ENCODE measurements at places on chromosomes 7 and 10.

GRCh38 chr10:89266721-89267453 is 15.3 kb upstream of the LIPA start:
- DNase-seq = no peak

GRCh38 chr7:22445140-22445743 is 54.7 kb downstream of the STEAP1B start:
- no peak for DNase-seq

DNA sequence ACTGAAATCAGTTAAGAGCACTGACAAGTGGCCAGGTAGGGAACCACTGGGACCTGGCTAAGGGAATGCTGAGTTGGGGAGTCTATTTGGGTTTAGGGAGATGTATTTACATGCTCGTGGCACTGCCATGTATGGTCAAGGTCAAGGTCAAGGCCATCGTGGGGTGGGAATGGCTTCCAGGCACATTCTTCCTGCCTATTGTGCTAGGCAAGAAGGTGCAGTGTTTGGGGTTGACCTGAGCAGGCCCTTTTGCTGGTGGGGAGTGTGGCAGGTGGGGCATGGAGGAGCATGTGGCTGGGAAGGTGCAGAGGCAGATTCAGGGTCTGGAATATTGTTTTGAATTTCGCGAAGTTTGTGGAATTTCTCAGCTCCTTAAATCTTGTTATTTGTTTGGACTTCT is 17.8 kb downstream of the FAM241B start:
- no peak for DNase-seq

GRCh38 chr10:98262571-98262970 is 5.4 kb downstream of the LOXL4 start:
- no peak for DNase-seq

GRCh38 chr10:123967626-123968243 is 76.1 kb upstream of the CPXM2 start:
- DNase-seq = peak; percentile 15

DNA sequence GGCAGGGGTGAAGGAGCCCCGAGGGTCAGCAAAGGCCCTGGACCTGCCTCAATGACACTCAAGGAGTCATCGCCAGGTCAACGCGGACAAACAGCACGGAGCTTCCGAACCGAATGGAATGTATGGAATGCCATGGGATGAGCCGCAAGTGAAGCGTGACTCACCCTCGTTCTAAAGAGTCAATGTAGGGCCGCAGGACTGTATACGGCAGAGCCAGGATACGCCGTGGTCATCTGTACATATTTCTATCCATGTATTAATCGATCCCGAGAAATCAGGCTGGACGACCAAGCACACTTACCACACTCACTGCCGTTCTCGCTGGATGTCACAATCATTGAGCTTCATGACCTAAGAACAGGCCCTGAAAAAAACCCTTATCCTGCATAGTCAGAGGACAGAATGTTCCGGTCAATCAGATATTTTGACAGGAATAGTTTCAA is 4.3 kb downstream of the SNX8 start:
- DNase-seq = peak; percentile 83

DNA sequence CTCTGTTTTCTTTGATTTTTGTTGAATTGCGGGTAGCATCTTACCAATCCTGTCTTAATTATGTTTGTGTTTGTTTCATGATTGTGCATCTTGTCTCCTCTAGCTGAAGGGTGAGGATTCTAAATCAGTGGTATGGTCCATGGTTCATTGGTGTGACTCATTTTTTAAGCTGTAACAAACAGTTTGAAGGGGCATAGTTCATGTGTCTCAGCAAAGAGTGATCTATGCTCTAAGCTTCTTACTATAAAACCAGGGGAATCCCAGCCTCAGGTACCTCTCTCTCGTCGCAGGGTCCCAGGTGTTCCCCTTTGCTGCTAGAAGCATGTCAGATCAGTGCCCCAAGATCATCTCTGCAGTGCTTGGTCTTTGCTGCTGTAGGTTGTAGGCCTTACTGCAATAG is 100.1 kb downstream of the OTUD1 start:
- DNase-seq = no peak

DNA sequence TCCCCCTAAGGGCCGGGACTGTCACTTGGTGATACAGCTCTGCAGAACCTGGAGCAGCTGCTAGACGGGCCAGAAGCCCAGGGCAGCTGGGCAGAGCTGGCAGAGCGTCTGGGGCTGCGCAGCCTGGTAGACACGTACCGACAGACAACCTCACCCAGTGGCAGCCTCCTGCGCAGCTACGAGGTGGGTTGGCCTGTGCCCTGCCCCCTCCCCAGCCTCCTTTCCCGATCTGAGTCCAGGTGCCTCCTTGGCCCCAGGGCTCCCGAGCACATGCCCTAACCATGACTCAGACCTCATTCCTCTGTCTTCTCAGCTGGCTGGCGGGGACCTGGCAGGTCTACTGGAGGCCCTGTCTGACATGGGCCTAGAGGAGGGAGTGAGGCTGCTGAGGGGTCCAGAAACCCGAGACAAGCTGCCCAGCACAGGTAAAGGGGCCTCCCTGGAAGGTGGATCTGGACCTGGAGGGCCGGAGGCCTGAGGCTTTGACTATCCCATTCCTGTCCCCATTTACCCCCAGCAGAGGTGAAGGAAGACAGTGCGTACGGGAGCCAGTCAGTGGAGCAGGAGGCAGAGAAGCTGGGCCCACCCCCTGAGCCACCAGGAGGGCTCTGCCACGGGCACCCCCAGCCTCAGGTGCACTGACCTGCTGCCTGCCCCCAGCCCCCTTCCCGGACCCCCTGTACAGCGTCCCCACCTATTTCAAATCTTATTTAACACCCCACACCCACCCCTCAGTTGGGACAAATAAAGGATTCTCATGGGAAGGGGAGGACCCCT is 6.4 kb downstream of the NFKB2 start:
- peak; percentile 53 for DNase-seq

DNA sequence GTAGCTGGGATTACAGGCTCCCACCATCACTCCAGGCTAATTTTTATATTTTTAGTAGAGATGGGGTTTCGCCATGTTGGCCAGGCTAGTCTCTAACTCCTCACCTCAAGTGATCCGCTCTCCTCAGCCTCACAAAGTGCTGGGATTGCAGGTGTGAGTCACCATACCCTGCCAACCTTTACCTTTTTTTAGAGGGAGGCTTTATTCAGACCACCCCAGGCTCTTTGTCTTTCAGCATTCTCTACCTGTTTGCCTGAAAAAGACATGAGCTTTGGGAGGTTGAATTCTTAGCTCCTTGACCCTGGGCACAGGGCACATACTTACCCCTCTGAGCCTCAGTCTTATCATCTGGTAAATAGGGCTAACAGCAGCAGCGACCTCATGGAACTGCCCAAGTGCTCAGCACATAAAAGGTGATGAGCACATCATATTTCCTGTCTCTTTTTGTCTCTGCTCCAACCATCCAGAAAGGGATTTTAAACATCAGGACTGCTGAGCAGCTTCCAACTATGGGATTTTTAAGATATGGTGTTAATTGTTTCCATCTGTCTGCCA is 17.0 kb downstream of the FRMPD2 start:
- no peak for DNase-seq

DNA sequence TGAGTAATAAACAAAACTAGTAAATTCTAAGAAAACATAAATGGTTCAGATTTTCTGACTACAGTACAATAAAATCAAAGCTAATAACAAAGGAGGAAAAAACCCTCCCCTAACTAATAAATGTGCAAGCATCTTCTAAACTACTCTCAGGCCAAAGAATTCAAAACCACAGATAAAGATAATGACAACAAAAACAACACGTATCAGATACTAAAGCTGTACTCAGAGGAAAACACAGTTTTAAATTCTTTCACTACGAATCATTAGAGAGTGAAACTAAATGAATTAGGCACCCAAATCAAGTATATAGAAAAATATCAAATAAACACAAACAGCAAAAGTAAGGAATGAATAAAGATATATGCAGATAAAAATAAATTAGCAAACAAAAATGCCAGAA is 200.9 kb downstream of the TEX36 start:
- no peak for DNase-seq

GRCh38 chr10:118342638-118343020 is 505 bp upstream of the FAM204A start:
- DNase-seq = no peak

DNA sequence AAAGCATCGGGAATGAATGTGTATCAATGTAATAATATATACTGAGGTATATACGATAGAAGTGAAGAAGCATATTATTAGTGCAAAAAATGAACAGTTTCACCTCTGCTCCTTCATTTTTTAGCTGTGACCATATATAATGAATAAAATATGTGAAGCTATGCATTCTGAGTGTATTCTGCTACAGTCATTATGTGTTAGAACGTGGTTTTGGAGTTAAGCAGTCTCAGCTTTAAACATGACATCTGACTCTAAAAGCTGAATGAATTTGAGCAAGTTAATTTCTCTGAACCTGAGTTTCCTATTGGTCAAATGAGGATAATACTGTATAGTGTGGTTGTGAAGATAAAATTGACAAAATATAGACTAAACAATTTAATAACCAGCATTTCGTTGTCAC is 358.1 kb downstream of the SUGCT start:
- no peak for DNase-seq

GRCh38 chr10:1432161-1432560 is 305.2 kb downstream of the ADARB2 start:
- no peak for DNase-seq

- DNase-seq = no peak
Measured at GRCh38 chr7:28157076-28157745, 23.4 kb downstream of the JAZF1 start.

DNA sequence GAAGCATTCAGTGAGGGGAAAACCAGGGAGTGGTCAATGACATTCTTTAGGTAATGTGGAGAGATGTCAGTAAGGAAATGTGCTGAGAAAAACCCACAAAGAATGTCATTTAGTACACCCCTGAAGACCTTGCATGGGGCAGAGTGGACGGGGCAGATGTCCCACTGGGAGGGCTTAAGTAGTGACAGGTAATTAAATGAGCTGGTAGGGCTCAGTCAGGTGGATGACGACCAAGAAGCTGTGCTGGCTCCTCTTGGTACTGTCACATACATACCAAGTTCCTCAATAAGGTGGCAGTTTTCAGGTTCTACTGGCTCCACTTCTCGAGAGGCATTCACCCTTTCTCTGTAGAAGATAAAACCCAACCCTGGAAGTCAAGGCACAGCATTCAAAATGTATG is 1.8 kb downstream of the PON3 start:
- DNase-seq = no peak

GRCh38 chr7:44461387-44461786 is 29.1 kb downstream of the NUDCD3 start:
- DNase-seq = no peak

DNA sequence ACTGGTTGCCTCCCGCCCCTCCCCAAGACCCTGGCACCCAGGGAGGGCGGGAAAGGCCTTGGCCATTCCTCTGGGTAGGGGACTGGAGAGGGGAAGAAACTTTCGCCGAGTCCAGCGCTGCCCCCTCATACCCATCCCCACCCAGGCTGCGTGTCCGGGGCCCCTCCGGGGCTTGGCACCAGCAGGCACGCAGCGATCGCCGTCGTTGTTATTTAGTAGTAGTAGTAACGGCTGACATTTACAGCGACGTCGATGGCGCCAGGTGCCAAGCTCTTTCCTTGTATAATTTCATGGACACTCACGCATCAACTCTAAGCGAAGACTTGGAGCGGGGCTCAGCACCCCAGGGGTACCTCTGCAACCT is 3.3 kb upstream of the PDGFA start:
- DNase-seq = no peak

DNA sequence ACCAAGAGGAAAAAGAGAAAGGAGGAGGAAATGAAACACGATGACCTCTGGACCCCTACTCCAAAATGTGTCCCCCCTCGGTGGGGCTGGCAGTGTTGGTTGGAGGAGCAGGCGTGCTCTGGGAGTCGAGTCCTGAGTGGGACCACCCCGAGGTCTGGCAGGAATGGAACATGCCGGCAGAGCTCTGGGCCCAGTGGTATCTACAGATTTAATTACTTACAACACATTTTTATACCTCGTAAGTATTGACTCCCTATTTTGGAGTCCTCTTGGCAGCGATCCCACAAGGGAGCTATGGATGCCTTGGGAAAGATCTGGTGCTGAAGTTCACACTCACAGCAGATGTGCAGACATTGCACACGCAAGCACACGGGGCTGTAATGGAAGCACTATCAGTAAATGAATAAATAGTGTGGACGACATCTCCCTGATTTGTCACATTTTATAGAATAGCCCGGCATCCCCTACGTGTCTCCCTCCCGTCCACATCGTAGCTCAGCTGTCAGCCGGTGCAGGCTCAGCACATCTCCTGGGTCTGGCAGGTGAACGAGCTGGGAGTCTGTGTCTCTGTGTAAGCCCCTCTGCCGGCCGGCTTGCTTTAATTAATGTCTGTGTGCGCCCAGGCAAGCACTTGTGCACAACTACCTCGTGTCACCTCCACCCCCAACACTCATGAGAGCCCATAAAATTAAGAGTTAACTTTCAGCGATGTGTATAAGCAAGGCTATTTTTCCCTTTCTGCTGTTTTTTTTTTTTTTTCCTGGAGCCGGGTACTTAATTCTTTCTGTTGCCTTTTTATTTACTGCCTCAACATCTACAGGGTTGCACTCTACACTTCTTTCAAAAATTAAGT is 603.2 kb downstream of the LRMDA start:
- DNase-seq = no peak

DNA sequence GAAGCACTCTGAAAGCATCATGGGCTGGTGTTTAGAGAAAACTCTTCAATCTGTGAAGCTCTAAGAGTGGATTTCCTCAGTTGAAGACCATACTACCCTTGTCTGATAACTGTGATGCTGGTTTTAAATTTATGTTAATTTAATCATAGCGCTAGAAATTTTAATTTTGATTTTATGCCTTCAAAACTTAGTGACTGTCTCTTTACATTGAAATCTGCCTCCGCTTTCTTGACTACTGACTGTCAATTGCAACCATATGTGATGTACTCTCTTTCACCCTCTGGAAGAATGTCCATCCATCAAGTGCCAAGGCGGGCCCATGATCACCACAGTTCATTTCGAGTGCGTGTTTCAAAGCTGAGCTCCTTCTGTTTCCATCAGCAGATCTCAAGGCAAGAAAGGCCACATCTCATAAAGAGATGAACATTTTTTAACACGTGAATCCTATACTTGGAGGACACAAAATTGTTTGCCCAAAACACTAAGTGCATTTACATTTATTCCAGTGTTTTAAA is 147.1 kb downstream of the ITGA8 start:
- no peak for DNase-seq

DNA sequence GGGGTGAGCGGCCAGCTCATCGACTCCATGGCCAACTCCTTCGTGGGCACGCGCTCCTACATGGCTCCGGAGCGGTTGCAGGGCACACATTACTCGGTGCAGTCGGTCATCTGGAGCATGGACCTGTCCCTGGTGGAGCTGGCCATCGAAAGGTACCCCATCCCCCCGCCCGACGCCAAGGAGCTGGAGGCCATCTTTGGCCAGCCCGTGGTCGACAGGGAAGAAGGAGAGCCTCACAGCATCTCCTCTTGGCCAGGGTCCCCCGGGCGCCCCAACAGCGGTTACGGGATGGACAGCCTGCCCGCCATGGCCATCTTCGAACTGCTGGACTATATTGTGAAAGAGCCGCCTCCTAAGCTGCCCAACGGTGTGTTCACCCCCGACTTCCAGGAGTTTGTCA is 17.4 kb upstream of the TSPAN33 start:
- no peak for DNase-seq

Measured in Caki2 (cell line).